Peyer's patch (tissue), 4 donors: ENCODE measurements at places on chromosomes 5 and 9.
A peak's percentile ranks its signal among the peaks of the same experiment; 100 is the strongest.

DNA sequence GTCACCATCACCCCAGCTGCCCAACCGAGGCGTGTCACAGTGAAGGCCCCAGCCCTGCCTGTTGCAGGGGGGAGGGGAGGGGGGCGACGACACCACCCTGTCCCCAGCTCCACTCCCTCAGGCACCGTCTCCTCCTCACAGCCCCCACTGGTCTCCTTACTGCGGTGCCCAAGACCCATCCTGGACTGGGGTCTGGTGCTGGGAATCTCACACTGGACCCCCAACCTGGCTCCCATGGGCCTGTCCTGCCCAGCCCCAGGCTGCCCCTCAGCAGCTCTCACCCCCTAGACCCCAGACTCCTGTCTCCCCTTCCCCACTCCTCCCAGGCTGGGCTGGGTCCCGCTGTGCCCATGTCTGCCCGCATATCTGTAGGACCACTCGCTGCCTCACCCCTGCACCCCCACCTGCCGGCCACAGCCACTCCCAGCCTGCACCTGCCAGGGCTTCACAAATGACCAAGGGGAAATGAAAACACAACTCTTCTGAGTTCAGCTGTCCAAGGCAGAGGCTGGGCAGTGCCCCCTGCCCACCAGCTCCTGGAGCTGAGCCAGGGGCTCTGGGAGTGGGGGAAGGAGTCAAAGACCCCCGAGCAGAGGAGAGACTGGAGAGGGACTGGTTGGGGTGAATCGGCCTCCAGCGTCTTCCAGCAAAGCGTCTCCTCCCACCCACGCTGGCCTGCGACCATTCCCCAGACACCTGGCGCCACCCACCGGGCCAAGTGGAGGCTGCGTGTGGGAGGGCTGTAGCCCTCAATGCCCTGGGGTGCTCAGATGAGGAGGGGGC, 32.6 kb upstream of the EGFL7 start:
- DNase-seq, result peak; percentile 78

- no peak for DNase-seq
These were observed 305.3 kb downstream of the NTRK2 start for GRCh38 chr9:84974855-84975254.

- DNase-seq, result no peak
These were observed 23.5 kb downstream of the SLC6A3 start for GRCh38 chr5:1421521-1422341.

DNA sequence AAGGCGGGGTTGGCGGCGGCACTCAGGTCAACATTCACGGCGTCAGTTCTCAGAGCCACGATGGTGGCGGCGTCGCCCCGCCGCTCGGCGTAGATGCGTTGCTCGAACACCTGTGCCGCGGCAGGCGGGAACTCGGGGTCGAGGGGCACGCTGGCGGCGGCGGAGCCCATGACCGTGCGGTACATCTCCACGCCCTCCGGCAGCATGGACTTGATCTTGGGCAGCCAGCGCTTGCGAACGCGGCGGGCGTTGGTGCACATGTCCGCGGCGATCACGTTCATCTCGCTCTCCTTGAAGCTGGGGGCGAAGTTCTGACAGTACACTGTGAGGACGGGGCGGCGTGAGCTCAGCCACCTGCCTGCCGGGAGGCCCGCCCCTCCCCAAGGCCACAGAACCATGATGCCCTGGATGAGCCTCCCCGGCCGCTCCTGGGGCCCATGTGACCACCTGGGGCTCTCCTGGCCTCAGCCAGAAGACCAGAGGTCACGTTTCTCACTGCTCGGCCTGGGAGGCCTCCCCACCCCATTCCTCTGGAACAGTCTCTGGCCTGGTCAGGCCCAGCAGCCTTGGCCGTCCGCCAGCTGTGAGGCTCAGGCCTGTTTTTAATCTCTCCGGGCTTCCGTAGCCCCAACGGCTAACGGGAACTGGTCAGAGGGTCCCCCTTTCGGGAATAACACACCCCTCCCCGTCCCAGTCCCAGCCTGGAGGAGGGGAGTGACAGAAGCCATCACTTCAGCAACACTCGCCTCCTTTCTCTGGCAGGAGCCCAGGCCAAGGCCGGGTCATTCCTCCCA, 50.7 kb upstream of the UBAC1 start:
- no peak for DNase-seq

DNA sequence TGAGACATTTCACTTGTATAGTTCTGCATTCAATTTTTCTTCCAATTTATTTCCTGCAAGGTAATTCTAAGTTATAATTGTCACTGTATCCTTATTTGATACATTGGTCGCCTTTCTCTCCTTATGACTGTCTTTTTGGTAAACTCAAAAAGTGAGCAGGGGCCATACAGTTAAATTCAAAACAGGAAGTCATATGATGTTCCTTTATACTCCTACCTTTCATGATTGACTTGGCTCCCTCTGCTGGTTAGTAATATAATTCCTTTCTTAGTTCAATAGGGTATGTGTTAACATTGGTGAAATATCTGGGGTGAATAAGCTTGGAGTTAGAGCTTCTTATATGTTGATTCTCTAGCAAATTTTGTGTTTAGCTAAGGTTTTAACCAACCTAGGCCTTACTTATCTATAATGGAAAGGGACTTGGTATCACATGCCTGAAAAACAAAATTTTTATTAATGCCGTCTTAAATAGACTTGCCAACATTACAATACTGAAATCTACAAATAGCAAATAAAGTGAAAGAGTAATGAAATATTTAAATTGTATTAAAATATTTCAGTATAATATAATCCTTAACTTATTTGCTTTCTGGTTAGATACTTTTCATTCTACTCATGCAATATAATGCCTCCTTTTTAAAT, 6.0 kb upstream of the NIPBL start:
- DNase-seq, result no peak

DNA sequence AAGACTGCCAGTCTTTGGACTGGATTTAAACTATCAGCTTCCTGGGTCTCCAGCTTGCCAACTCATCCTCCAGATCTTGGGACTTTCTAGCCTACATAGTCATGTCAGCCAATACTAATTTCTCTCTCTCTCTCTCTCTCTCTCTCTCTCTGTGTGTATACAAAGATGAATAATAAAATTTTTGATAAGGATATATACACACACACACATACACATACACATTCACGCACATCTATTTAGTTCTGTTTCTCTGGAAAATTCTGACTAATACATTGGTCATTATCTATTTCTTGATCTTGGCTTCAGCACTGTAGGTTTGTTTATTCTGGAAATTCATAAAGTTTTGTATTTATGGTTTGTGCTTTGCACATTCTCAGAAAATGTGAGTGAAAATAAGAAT, 1606.2 kb upstream of the NUDT12 start:
- no peak for DNase-seq

GRCh38 chr9:70135176-70135575, 91.5 kb downstream of the MAMDC2 start:
- DNase-seq, result no peak

GRCh38 chr5:12614608-12615007, 710.4 kb upstream of the CTNND2 start:
- DNase-seq, result no peak
